T-cell (primary cell): ENCODE measurements at places on chromosomes 3 and 15. TPM values are rescaled to one million over a fixed set of nuclear protein-coding genes. Genes with fewer than 3 reads are reported as not detected.
A peak's percentile ranks its signal among the peaks of the same experiment; 100 is the strongest.

GRCh38 chr3:69433121-69433968 lies 47.5 kb upstream of the FRMD4B start:
- no peak overlapping the region for H3K4me3 ChIP-seq
- no peaks in the 10 kb centered on the region for H3K36me3 ChIP-seq
- H3K27ac ChIP-seq, result no peak overlapping the region
- DNase-seq, result no peak

SLC30A4 gene
- 4.2 TPM for total RNA-seq

ZDHHC23 gene
- total RNA-seq, result 4.5 TPM

PAQR9 gene
- not detected for total RNA-seq

ITPKA gene
- total RNA-seq, result not detected

DNA sequence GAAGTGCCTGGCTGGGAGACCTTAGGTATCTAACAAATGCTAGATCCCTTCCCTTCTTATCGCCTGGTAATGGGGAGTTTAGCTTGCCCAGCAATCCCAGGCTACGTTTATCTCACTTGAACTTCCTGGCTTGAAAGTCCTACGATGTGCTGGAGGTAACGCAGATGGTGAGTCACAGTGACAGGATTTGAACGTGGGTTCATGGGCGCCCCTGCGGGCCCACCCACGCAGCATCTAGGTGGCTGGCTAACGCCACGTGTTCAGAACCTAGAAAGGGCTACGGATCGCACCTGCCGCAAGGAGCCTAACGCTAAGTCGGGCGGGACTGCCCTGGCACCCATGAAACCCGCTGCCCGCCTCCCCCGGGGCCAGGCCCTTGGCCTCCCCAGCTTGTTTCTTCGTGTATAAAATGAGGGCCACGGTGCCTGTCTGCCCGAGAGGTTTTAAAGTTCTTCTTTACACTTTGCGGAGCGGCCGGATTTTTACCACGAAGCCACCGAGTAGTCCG lies 600 bp upstream of the USP3 start:
- H3K27ac ChIP-seq, result peak overlapping the region; percentile 99
- H3K4me3 ChIP-seq, result peak overlapping the region; percentile 84
- H3K36me3 ChIP-seq, result no peaks in the 10 kb centered on the region

GRCh38 chr3:128504963-128505730 lies 12.1 kb upstream of the GATA2 start:
- DNase-seq, result no peak
- H3K27ac ChIP-seq, result no peak overlapping the region
- no peak overlapping the region for H3K4me3 ChIP-seq
- H3K27me3 ChIP-seq, result peaks cover 50% of the 10 kb centered on the region

DNA sequence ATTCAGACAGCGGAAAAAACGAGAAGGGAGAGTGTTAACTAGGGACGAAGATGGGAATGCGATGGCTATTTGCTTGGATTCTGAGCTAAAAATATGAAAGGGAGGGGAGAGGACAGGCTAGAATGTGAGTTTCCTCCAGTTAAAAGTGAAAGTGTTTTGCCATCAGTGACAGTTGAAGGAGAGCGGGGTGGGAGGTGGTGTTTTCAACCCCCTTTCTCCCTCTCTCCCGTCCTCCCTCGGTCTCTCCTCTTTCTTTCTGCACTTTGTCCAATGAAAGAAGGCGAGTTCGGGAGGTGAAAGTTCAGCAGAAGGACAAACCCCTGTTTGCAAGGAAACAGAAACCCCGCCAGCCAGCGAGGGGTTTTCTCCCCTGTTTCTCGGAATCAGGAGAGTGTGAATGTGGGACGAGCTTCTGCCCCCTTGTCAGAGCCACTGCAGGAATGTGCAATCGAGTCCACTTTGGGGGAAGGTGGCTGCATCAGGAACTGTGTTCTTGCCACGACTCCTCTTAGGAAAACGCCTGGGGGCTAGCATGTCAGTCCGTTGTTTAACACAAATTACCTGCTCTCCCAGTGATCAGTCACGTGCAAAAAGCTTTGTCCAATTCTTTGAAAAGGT lies 975 bp upstream of the FOXP1 start:
- peak; percentile 20 for DNase-seq
- no peaks in the 10 kb centered on the region for H3K36me3 ChIP-seq
- H3K27ac ChIP-seq, result peak overlapping the region; percentile 70

ALDH1L1 gene
- not detected for total RNA-seq

LTK gene
- 6.8 TPM for total RNA-seq

TRIM42 gene
- not detected for total RNA-seq

GRCh38 chr15:68187559-68187958 lies 17.6 kb downstream of the CALML4 start:
- H3K4me1 ChIP-seq, result no peaks in the 10 kb centered on the region
- H3K27ac ChIP-seq, result no peak overlapping the region
- peaks cover 2% of the 10 kb centered on the region for H3K36me3 ChIP-seq
- no peak for DNase-seq

DNA sequence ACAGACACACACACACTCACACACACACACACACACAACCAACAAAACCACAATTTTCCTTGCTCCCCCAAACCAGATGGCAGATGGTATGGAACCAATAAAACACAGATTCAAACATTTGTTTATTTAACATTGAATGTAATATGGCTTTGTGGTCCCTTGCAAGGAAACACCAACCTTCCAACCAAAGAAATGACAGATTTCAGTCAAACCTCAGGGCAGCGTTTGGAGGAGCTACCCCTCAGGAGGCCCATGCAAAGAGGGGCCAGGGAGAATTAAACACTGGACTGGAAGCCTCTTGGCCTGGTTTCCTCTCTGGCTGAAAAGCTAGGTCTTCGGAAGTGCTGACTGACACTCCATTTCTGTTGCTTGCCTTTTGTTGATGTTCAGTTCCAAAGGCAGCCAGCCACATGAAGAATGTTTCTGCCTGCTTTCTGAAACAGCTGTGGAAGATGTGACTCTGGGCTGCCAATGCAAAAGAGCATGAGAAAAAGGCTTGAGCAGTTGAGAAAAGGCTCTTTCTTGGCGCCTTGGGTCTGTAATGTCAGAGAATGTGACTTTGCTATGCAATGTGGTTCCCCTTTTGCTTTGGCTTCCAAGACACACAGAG lies 296.1 kb downstream of the RPLP1 start:
- peaks cover 9% of the 10 kb centered on the region for H3K4me1 ChIP-seq
- no peak overlapping the region for H3K27ac ChIP-seq
- no peaks in the 10 kb centered on the region for H3K36me3 ChIP-seq
- no peaks in the 10 kb centered on the region for H3K27me3 ChIP-seq
- H3K4me3 ChIP-seq, result no peak overlapping the region

DNA sequence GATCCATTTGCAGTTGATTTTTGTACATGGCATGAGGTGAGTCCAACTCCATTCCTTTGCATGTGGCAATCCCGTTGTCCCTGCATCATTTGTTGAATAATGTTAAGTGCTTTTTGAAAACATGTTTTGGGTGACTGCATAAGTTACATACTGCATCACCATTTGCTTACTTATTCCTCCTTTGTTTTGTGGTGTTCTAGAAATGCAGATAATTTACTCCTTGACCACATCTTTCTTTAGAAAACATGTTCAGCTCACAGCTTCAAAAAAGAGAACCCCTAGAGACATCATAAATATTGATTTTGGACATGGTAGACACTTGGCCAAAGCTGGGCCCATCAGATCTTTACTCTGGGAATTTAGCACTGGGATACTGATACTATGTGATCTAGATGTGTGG lies 135.3 kb upstream of the DAZL start:
- no peaks in the 10 kb centered on the region for H3K36me3 ChIP-seq
- no peak for DNase-seq
- no peaks in the 10 kb centered on the region for H3K27me3 ChIP-seq
- H3K4me1 ChIP-seq, result no peaks in the 10 kb centered on the region

DNA sequence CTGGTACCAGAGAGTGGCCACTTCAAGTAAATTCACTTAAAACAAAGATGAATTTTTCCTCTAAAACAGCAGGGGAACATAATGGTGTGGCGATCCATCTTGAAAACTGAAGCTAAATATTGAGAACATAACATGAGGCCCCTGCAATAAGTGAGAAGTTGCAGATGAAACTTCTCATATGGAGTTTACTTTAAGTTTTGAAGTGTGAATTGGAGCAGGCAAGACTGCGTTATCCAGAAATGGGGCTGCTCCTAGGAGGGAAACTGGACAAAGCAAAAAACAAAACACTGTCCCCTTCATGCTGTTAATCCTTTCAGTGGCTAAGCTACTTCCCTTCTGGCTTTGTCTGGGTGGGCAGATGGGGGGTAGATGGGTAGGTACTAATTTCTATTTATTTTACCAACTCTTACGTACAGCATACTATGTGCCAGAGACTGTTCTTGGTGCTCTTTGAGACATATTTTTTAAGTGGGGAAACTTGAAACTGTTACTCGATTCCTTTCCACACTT lies 172.8 kb downstream of the TAFA4 start:
- no peak overlapping the region for H3K27ac ChIP-seq
- H3K4me1 ChIP-seq, result no peaks in the 10 kb centered on the region
- no peaks in the 10 kb centered on the region for H3K27me3 ChIP-seq

SCAMP5 gene
- 0.51 TPM for total RNA-seq

DNA sequence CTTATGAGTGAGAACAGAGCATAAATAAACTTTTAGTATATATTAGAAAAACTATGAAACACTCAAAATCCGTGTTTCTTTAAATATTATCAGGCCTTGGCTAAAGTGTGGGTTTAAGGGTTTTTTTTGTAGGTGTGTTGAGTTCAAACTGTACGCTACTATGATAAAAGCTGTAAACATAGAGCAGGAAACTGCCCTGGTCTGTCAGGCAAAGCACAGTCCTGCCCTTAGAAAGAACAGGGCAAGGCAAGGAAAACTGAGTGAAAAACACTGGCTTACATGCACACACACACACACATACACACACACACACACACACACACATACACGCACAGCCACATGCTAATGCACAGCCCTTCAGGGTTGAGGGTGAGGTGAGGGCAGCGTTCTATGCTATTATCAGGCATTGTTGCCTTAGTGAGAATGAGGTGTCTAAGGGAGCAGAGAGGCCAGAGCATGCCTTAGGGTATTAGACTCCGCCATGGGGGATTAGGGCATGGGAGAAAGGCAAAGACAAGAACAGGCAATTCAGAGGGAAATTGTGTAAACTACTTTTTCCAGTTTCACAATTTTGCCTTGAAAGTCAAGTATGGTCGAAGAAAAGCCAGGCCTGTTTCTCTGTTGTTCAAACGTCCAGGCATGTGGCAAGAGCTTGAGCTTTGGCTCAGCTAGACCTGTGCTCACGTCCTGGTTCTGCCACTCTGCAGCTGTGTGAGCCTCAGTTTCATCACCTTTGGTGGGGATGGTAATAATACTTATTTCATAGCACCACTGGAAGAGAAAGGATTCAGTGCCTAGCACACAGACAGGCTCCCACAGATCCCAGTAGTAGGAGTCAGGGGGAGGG lies 36.3 kb upstream of the TPM1 start:
- no peak for DNase-seq
- H3K27me3 ChIP-seq, result no peaks in the 10 kb centered on the region
- no peak overlapping the region for H3K4me3 ChIP-seq
- H3K4me1 ChIP-seq, result no peaks in the 10 kb centered on the region
- H3K27ac ChIP-seq, result no peak overlapping the region
- no peaks in the 10 kb centered on the region for H3K36me3 ChIP-seq

GRCh38 chr3:68878322-68878721 lies 54.0 kb downstream of the TAFA4 start:
- H3K36me3 ChIP-seq, result no peaks in the 10 kb centered on the region
- no peak overlapping the region for H3K4me3 ChIP-seq
- peak; percentile 16 for DNase-seq
- no peaks in the 10 kb centered on the region for H3K4me1 ChIP-seq
- H3K27me3 ChIP-seq, result no peaks in the 10 kb centered on the region

- no peak for DNase-seq
- no peak overlapping the region for H3K27ac ChIP-seq
- no peak overlapping the region for H3K4me3 ChIP-seq
- H3K4me1 ChIP-seq, result peaks cover 32% of the 10 kb centered on the region
These were observed 4.8 kb downstream of the CHSY1 start for GRCh38 chr15:101246824-101247745.

GRCh38 chr15:77546050-77546501 lies 86.6 kb downstream of the LINGO1 start:
- peaks cover 15% of the 10 kb centered on the region for H3K4me1 ChIP-seq
- peaks cover 12% of the 10 kb centered on the region for H3K27me3 ChIP-seq
- no peaks in the 10 kb centered on the region for H3K36me3 ChIP-seq

DNA sequence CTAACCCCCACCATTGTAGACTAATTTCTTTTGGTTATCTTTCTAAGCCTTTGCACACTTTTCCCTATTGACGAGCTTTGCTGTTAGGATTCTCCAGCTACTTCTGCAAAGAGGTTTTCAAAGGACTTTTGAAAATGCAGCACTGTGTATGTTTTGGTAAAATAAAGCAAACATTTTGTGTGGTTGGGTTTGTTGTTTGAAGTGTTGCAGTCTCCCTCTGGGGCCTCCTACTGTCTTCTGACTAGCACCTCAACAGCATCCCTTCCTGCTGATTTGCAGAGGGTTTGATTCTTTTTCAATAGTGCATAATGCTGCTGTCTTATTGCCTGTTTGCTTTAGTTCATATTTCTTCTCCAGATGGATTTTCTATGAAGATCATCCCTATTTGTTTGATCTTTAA lies 775.1 kb upstream of the CFAP20DC start:
- peaks cover 4% of the 10 kb centered on the region for H3K4me1 ChIP-seq
- no peak overlapping the region for H3K27ac ChIP-seq
- DNase-seq, result no peak
- H3K27me3 ChIP-seq, result no peaks in the 10 kb centered on the region

- no peak overlapping the region for H3K4me3 ChIP-seq
- H3K4me1 ChIP-seq, result no peaks in the 10 kb centered on the region
- H3K27me3 ChIP-seq, result peaks cover 4% of the 10 kb centered on the region
- DNase-seq, result no peak
- H3K27ac ChIP-seq, result no peak overlapping the region
- peaks cover 2% of the 10 kb centered on the region for H3K36me3 ChIP-seq
These were observed 13.6 kb upstream of the BAHD1 start for GRCh38 chr15:40427188-40427587.

- H3K27ac ChIP-seq, result no peak overlapping the region
- H3K4me3 ChIP-seq, result no peak overlapping the region
- H3K27me3 ChIP-seq, result no peaks in the 10 kb centered on the region
- peaks cover 27% of the 10 kb centered on the region for H3K4me1 ChIP-seq
These were observed 17.2 kb downstream of the TMOD3 start for GRCh38 chr15:51846463-51847230.

CCRL2 gene
- total RNA-seq, result 2.5 TPM

GRCh38 chr3:46942076-46942475 lies 34.5 kb downstream of the CCDC12 start:
- no peaks in the 10 kb centered on the region for H3K27me3 ChIP-seq
- H3K4me3 ChIP-seq, result no peak overlapping the region
- H3K36me3 ChIP-seq, result peaks cover 57% of the 10 kb centered on the region
- DNase-seq, result no peak
- H3K4me1 ChIP-seq, result peaks cover 74% of the 10 kb centered on the region

SLC9A9 gene
- total RNA-seq, result 36.8 TPM

LRRC2 gene
- 0.58 TPM for total RNA-seq

SNX22 gene
- total RNA-seq, result 0.73 TPM

ACTC1 gene
- total RNA-seq, result not detected

DNA sequence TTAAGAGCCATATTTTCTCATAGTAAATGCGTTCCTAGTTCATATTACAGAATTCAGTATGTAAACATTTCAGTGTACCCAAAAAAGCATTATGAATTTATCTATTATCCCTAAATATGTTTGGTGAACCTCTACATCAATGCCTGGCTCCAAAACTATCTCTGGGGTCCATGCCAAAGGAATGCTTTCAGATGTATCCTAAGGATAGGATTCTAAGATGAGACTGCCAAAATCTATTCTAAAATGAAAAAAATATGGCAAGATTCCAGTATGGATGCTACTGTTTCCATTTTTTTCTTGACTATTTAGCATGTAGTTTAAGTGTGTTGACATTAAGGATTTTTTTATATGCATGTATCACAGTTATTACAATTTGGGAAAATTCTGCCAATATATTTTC lies 18.8 kb downstream of the EIF5A2 start:
- DNase-seq, result no peak
- H3K4me1 ChIP-seq, result no peaks in the 10 kb centered on the region
- H3K36me3 ChIP-seq, result no peaks in the 10 kb centered on the region
- no peak overlapping the region for H3K4me3 ChIP-seq
- H3K27me3 ChIP-seq, result no peaks in the 10 kb centered on the region

PIK3R4 gene
- 30.7 TPM for total RNA-seq
